ENCODE measurements at places on chromosomes 2 and 18.
A peak's percentile ranks its signal among the peaks of the same experiment; 100 is the strongest.

- DNase-seq: no peak
Measured at GRCh38 chr2:52128081-52128480, 1096.1 kb upstream of the NRXN1 start.

- no peak for DNase-seq
Measured at GRCh38 chr2:217102956-217103355, 243.1 kb upstream of the TNP1 start.

- DNase-seq: no peak
Measured at GRCh38 chr2:78498125-78498524, 527.4 kb upstream of the REG3G start.

GRCh38 chr2:56448403-56449001 lies 264.7 kb downstream of the CCDC85A start:
- no peak for DNase-seq

DNA sequence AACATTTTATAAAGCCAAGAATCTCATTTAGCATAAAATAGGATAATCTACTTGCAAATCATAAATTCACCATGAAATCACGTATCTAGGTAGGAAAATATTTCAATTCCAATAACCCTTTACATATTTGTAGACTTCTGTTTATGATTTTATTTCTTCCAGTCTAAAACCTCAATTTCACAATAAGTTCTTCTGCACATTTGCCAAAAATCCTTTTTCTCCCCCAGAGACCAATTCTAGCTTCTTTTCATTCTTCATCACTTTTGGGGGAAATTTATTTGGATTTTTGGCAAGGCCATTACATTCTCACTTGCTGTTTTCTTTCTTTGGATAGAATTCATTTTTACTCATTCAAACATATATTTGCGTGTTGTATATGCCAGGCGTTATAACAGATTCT lies 86.8 kb downstream of the SPRED2 start:
- no peak for DNase-seq

DNA sequence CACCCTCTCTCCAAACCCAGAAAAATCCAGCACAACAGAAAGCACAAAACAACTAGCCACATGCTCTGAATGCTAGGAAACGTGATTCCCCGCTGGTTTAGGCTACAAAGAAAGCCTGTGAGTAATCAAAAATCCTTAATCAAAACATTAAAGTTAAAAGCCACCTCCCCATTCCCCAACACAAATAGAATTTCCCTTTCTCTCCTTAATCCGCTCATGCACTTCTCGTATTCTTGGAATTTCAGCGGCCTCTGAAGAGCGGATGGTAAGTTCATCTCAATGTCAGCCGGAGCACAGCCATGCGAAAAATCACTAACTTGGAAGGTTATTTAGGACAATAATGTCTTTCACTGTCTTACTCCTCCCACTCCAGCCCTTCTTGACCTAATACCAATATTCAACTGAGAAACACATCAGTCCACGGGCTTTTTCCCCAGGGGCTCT lies 126.7 kb downstream of the OSBPL1A start:
- peak; percentile 25 for DNase-seq

GRCh38 chr2:121472470-121472993 lies 58.1 kb upstream of the RNU4ATAC start:
- DNase-seq: no peak

GRCh38 chr2:25032094-25032493 lies 9.8 kb upstream of the EFR3B start:
- no peak for DNase-seq

DNA sequence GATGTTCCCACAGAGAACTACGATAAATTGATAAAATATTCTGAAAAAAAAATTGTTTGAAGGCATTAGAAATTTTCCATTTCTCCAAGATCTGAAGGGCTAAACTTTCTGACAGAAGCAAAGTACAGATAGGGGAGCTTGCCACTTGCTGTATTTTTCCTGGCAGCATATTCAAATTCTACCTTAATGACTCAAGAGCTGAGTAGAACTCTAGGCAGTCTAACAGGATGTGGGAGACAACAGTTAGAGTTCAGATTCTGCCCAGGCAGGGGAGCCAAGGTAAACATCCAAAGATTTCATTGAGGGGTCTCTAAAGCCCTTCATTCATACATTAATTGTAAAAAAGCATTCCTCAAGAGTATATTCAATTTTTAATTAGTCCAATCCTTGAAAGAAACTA lies 46.0 kb upstream of the RIT2 start:
- no peak for DNase-seq

DNA sequence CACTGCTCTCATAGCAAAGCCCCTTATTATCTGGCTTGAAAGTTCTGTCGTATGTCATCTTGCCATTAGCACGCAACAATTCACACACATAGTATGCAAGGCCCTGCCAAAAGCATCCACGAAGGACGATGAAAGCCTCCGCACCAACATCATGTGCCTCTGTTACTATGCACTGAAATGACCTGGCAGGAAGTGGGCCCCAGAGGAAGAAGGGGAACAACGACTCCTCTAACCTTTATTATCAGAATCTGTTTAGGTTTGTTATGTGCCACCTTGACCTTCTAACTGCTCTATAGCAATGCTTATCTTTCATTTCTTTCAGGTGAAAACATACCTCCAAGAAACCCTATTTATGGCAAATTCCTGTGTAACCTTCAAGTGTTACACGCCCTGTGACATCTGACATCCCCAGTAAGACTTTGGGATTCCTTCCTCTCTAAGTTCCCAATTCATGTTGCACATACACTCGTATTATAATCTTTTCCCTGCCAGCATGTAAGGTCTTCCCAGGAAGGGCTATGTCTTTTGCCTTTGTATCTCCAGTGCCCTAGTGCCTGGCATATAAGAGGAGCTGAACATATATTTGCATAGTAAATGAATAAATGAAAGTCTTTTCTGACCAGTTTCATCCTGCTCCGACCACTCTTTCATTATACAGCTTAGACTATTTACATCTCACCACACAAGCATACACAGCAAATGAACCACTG lies 7.0 kb upstream of the NDUFV2 start:
- DNase-seq: no peak

DNA sequence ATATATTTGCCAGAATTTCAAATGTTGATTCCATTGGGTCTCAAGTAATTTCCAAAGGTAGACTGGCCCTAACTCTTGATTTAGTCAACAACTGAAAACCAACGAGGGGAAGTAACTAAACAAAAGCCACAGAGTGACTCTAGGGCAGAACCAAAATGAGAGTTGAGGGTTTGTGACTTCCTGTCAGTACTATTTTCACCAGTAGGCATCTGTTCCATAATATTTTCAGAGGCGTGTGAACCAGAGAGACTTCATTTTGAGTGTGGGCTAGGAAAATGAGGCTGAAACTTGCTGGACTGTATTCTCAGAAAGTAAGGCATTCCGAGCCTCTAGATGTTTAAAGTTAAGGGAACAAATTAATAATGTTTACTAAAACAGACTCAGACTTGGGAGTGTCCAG lies 70.6 kb downstream of the GDF7 start:
- DNase-seq: no peak

DNA sequence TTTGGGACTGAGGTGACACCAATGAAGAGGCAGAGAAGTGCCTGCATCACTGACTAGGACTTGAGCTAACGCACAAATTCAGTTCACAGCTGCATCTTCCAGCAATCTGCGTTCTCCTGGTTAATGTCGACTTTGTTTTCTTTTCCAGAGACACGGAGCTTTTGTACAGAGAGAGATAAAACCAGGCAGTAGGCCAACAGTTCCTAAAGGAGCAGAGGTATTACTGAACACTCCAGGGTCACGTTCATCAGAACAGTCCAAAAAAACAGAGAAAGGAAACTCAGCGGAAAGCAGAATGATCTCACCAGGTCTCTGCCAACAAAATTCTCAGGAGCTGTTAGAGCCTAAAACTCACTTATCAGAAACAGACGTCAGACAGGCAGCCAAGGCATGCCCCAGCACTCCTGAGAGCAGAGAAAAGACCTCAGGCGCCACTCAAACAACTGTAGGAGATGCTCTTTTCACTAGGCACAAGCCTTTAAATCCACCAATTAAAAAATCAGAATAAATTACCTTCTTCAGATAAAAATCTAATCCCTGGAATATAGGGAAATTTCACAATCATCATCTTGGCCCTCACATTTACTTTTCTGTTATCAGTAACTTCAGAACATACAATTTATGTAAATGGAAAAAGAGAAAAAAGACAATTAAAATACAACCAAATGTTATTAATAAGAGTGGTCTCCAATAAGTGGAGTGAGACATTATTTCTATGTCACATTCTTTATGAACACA lies 95.9 kb upstream of the SPTBN1 start:
- peak; percentile 17 for DNase-seq

DNA sequence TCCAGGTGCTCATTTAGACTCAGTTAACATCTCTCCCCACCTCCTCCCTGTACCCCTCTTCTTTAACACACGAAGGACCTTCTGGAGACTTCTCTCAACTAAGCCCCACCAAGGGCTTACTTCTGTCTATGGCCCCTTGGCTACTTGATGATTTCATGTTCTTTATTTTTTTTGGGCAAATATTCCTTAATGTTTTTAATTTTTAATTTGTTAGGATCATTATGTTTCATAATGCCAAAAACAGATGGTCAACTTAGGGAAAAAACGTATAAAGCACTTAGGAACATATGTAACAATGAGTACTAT lies 25.9 kb downstream of the IL37 start:
- no peak for DNase-seq

GRCh38 chr2:82395531-82395930 lies 2063.5 kb downstream of the SUCLG1 start:
- no peak for DNase-seq

GRCh38 chr2:199962203-199962602 lies 6.8 kb downstream of the MAIP1 start:
- DNase-seq: no peak

GRCh38 chr2:56590611-56591010 lies 406.8 kb downstream of the CCDC85A start:
- no peak for DNase-seq

- no peak for DNase-seq
Measured at GRCh38 chr2:201644001-201644400, 698 bp upstream of the TMEM237 start.

DNA sequence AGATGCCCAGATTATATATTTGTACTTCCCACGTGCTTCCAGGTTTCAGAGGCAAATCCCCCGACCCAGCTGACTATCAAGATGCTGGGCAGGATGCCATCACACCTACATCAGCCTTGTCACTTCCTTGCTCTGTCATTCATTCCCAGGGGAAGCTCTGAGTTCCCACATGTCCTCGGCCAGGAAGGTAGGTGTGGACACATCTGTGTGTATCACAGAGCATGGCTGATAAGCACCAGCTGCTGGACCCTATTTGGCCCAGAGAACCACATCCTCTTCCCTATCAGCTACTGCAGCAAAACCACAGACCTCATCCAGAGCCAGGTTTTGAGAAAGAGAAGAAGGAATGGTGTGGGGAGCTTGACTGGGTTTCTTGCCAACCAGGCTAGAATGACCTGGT lies 31.9 kb upstream of the ITGA6 start:
- no peak for DNase-seq

GRCh38 chr18:75036917-75037688 lies 171.8 kb downstream of the PTGR3 start:
- no peak for DNase-seq

DNA sequence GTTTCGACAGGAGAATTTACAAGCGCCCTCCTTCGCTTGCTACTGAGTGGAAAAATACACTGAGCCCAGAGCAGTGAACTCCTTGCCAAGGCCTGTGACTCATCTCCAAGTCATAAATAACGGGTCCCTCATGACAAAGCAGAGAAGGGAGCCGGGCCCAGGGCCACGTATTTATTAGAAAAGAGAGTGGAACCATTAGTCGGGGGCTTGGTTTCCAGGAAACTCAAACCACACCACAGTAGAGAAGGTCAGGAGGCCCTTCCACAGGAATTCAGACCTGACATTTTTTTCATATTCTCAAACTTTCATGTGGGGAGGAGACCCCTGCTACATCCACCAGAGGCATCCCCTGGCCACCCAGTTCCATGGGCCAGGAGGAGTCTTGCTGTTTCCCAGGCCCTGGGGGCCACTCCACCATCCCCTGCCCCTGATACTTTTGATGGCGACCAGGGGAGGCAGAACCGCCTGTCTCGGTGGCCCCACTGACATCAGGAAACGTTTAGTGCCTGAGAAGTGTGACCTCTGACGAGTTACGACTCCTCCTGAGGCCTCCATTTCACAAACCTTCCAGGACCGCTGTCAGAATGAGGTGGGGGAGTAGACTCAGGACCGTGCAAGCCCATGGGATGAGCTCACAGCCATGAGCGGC lies 289.7 kb downstream of the DYSF start:
- peak; percentile 20 for DNase-seq

DNA sequence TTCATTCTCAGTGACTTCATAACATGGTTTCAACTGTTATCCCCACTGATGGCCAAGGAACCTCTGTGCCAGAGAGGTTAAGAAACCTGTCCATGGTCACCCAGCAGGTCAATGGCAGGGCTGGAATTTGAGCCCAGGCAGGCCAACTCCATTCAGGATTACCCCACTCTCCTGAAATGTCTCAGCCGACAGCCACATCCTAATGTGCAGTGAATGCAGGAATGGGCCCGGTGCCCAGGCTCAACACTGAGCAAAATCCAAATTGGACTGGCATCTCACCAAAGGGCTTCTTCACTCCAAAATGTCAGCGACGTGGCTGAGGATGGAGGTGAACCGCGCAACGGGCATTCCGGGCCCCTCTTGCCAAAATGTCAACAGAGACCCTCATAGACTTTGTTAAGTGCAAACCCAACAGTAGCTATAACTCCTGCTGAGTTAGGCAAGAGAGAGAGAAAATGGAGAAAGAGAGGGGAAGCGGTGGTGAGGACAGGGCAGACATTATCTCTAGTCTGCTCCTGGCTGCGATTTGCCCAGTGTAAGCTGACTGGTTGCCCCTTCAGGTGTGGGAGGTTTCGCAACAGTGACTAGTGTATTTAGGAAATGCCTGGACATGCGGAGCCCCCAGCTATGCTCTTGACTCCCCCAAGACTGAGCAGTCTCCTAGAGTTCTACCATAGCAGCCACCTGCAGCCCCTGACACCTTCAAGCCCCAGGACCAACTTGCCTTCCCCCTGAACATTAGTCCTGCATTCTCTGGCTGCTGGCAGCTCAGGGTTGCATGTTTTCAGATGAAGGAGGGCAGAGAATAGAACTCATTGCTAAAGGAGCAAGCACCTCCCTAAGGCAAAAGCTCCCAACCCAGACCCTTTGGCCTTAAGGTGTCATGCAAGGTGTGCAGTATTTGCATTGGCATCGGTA lies 167.7 kb downstream of the ANAPC1 start:
- DNase-seq: no peak

- peak; percentile 18 for DNase-seq
Measured at GRCh38 chr18:27956001-27956640, 220.8 kb downstream of the CDH2 start.

Data from HEK293T (cell line).